Hematopoietic multipotent progenitor cell treated with erythropoietin and hydrocortisone succinate and interleukin-3 and kit ligand, for 8 days (in vitro differentiated cells): ENCODE measurements at places on chromosomes 5 and 9.

GRCh38 chr9:79568337-79569101, 3.2 kb upstream of the TLE4 start:
- no peak for DNase-seq

GRCh38 chr9:28598408-28598807, 1025.1 kb upstream of the C9orf72 start:
- no peak for DNase-seq

- no peak for DNase-seq
Observed at GRCh38 chr9:134982311-134982710, 64.6 kb upstream of the FCN1 start.

DNA sequence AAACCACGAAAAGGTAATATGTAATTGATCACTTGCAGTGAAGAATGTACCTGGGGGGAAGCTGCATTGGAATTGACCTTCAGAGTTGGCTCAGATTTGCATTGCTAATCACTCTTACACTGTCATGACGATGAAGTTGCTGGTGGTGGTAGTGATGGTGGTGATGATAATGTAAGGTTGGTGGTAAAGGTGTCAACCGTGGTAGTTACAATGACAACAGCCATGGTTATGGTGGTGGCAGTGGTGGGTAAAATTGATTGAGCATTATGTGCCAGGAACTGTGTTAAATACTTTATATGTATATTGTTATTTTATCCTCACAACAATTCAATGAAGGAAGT, 282.4 kb downstream of the NR3C1 start:
- no peak for DNase-seq

- DNase-seq, result no peak
Observed at GRCh38 chr5:139100825-139101224, 97.3 kb downstream of the SIL1 start.

DNA sequence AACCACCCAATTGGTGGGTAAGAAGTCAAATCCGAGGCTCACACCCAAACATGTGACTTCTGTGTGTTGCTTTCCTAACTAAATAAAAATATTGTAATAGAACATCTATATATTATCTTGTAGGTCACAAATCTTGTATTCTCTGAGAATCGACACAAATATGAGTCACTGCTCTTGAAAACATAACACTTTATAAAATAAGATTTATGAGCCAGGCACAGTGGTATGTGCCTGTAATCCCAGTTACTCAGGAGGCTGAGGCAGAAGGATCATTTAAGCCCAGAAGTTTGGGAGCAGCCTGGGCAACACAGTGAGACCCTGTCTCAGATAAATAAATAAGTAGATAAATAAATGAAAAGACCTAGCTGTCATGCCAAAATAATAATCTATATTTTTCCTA, 624.1 kb downstream of the ANXA1 start:
- DNase-seq, result no peak

GRCh38 chr5:168426007-168426863, 60.0 kb upstream of the RARS1 start:
- no peak for DNase-seq

GRCh38 chr5:66661149-66661548, 65.0 kb downstream of the MAST4 start:
- no peak for DNase-seq
